ENCODE measurements at places on chromosomes 7 and 10. TPM values are rescaled to one million over a fixed set of nuclear protein-coding genes. Genes with fewer than 3 reads are reported as not detected.

DNA sequence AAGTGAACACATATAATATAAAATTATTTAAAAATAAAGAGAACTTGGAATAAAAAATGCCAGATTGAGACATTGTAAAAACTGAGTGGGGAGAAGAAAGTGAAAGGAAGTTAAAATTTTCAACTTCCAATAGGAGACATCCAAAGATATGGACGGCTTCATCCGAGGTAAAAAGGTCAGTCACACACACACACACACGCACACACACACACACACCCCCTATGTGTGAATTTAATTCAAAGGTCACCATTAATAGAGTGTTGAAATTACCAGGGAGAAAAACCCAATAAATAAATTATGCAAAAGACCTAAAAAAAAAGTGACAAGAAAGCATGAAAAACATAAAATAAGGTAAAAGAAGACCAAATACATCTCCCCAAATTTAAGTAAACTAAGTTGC lies 131.0 kb upstream of the DNAJB12 start:
- no peak for DNase-seq
- no peaks in the 10 kb centered on the region for H3K27me3 ChIP-seq

DNA sequence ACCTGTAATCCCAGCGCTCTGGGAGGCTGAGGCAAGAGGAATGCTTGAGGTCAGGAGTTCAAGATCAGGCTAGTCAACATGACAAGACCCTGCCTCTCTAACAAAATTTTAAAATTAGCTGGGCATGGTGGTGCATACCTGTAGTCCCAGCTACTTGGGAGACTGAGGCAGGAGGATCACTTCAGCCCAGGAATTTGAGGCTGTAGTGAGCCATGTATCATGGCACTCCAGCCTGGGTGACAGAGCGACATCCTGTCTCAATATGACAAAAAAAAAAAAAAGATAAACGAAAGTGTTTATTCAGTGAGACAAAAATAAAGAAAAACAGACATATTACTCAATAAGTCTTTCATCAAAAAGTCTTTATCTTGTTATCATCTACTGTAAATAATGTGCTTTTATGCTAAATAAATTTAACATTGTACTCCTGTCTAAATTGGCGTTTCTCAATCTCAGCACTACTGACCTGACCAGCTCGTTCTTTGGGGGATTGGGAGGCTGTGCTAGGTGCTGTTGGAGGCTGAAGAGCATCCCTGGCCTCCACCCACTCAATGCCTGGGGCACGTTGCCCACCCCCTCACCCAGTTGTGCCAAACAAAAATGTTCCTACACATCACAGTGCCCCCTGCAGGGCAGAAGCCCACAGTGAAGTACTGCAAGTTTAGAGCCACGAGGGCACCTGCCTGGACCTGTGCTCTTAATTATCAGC lies 57.7 kb downstream of the NCAPG2 start:
- H3K27me3 ChIP-seq = no peaks in the 10 kb centered on the region
- peaks cover 73% of the 10 kb centered on the region for H3K36me3 ChIP-seq
- DNase-seq = no peak
- H3K27ac ChIP-seq = no peak overlapping the region

- no peaks in the 10 kb centered on the region for H3K4me1 ChIP-seq
- no peak overlapping the region for H3K4me3 ChIP-seq
- no peak overlapping the region for H3K27ac ChIP-seq
- no peak for DNase-seq
These were observed 79.1 kb upstream of the PDCD4 start for GRCh38 chr10:110792476-110793125.

GRCh38 chr10:110509560-110509959 lies 11.9 kb downstream of the DUSP5 start:
- H3K27me3 ChIP-seq = no peaks in the 10 kb centered on the region
- no peak overlapping the region for H3K27ac ChIP-seq
- no peak for DNase-seq
- no peak overlapping the region for H3K4me3 ChIP-seq
- H3K4me1 ChIP-seq = peaks cover 78% of the 10 kb centered on the region
- H3K36me3 ChIP-seq = peaks cover 91% of the 10 kb centered on the region

Gene MYPN
- total RNA-seq = not detected

Gene CPA2
- total RNA-seq = not detected
